Brain pericyte (primary cell): ENCODE measurements at places on chromosomes 6 and 20.

GRCh38 chr6:31328355-31328960 lies 28.5 kb downstream of the HLA-B start:
- DNase-seq, result no peak

GRCh38 chr20:35845561-35845960 lies 73.7 kb downstream of the PHF20 start:
- DNase-seq, result no peak

DNA sequence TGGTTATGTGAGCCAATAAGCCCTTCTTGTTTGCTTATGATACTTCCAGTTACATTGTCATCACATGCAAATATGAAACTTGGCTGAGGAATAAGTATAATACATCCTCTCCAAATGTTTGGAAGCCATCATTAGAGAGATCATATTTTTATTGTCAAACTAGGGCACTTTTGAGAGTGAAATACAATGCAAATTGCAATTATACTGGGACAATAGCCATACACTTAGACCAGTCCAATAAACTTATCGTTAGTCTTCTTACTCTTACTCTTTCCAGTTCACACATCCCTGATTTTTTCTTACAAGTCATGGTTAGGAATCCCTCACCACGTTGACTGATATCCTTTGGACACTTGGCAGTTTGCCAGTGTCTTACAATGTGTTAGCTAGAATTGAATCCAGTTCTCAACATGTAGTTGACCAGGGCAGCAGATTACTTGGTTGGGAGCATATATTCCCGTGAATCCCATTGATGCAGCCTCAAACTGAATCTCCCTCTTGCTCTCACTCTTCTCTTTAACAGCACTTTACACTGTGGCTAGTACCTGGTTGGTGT lies 519.7 kb upstream of the ID4 start:
- no peak for DNase-seq

- DNase-seq, result no peak
Measured at GRCh38 chr6:70413992-70414494, 735 bp downstream of the FAM135A start.

DNA sequence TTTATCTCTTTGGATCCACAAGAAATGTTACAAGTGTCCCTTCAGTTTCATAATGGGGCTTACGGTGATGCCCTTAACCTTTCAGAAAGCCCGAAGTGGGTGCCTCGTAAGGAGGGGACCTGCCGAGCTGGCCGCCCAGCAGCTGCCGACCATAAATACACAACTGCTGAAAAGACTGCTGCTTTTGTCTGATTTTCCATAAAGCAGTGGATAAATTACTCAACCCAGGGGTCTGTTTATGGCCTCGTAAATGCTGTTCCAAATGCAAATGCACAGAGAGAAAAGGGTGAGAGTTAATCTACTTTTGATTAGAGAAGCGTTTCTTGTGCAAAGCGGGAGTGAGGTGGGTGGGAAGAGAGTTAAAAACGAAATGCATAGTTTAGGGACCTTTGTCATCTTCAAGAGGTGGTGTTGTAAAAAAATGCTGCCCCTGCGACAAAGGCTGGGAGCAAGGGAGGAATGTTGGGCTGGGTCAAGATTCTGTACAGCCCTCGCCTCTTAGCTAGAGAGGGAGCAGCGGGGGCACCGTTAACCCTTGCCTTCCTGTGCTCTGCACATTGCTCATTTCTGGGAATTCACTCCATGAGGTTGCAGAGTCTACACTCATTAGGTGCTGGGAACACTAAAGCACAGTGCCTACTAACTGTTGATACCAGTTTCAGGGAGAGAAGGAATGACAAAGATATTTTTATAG lies 112.0 kb upstream of the MTHFD1L start:
- no peak for DNase-seq

DNA sequence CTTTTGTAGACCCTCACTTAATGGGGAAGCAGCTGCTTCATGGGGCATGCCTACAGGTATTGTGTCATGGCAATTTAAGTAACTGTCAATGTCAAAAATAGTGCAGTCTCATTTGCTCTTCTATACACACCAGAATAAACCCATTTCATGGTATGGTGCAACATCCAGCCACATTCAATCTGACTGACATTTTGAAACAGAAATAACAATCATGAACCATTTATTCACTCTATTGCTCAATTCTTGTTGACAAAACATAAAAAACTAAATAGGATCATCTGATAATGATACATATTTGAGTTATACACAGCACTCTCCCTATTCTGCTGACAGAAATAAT lies 122.9 kb downstream of the MAP7 start:
- no peak for DNase-seq

DNA sequence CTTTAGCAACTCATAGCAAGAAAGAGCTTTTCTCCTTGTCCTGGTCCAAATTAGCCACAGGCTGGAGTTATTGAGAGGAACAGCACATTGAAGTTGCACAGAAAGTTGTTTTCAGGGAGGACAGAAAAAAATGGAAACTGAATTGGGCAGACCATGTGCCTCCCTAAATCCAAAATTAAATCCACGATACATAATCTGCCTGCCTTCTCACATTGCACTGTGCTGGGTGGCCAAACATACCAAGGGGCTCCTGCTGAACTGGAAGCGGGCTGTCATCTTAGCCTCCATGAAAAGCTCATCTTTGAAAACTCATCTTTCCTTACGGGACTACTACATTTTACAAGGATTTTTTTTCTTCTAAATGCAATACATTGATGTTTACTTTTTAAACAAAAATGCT lies 59.9 kb downstream of the TNFAIP3 start:
- DNase-seq, result no peak

- peak; percentile 84 for DNase-seq
Measured at GRCh38 chr6:37791156-37791919, 28.2 kb upstream of the ZFAND3 start.

DNA sequence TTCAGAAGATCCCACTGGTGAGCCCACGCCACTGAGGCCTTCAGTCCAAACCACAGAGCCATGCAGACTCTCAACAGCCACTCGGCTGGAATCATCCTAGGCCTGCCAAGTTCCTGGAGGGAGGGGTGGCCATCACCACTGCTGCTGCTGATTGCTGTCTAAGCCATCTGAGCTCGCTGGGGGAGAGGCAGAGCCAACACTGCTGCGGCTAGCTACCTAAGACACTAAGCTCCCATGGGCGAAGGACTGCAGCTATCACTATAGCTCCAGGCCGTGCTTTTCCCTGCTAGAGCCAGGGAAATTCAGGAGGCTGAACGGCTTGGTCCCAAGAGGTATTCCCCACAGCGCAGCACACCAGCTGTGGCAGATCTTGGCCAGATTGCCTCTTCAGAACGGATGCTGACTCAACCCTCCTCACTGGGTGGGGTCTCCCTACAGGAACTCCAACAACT lies 73.6 kb downstream of the TBC1D32 start:
- DNase-seq, result peak; percentile 32

DNA sequence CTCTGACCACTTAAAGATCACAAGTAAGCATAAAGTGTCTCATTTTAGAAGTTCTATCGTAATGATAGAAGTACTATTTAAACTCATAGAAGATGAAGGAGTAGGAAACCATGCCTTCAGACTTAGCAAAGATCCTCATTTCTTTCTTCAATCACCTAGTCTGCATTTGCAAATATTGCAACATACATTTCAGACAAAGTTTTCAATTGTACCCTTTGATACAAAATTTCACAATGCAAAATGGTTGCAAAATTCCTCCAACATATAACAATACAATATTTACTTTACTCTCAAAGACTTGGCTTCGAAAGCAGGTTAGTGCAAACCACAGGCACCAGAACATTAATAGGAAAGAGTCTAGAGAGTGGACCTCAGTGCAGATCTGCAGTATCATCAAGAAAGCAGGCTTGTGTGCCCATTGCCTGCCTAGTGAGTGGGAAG lies 16.1 kb upstream of the ROS1 start:
- no peak for DNase-seq

- no peak for DNase-seq
Measured at GRCh38 chr6:29965563-29965872, 23.2 kb downstream of the HLA-A start.

DNA sequence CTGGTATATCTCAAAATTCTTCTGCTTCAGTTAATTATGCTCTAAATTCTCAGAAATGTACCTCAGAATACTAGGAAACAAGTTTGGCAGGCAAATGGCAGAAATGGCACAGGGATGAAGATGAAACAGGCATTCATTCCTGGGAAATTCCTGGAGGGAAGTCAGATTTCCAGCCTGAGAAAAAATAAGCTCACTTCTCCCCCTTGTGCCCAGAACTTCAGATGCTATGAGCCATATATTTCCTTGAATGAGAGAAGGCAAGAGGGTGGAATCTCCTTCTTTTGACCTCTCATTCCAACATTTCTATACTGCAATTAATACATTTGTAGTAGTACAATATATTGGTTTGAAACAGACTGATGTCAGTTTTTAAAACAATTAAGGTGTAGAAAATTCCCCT lies 22.8 kb downstream of the RGS17 start:
- no peak for DNase-seq

- no peak for DNase-seq
Measured at GRCh38 chr20:36384022-36384619, 78.0 kb downstream of the DLGAP4 start.

DNA sequence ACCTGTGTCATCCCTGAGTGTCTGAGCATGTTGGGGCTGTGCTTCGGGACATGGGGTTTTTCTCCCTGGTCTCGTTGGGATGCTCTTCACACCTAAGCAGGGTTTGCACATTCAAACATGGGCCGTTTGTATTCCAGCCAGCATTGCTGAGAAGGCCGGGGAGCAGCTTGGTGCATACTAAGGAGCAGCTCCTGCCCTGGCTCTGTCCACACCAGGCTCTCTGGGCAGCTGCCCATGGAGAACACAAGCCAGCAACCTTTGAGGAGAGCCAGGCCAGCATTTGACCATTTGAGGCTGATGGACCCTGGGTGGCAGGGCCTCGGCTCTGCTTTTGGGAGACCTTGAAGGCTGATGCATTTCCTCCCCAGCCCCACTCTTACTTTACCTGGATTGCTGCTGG lies 92.1 kb downstream of the PHACTR3 start:
- no peak for DNase-seq

- no peak for DNase-seq
Measured at GRCh38 chr20:45340236-45340847, 7.9 kb downstream of the SDC4 start.

GRCh38 chr6:6834356-6835222 lies 246.1 kb downstream of the LY86 start:
- DNase-seq, result no peak

DNA sequence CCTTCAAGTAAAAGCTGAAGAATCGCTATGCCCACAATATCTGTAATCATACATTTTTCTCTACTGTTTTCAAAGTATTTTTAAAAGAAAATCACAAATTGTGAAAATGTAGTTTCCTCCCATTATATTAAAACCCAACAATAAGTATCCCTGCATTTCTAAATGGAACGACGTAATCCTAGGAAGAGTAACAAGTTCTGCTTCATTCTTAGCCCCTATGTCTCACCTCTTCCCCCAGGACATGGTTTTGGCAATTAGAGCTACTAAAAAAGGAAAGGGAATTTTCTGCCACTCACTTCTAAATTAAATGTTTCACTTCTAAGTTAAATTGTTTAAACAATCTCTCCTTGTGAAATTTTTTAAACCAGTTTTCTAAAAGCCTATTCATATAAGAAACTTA lies 47.4 kb downstream of the TBPL1 start:
- no peak for DNase-seq
